Stimulated activated CD8-positive, alpha-beta memory T cell treated with anti-CD3 and anti-CD28 coated beads, Interleukin-12 subunit alpha, Interleukin-12 subunit beta, amount 100 ng/mL, for 4 hours (primary cell): ENCODE measurements at places on chromosomes 12 and 14.

DNA sequence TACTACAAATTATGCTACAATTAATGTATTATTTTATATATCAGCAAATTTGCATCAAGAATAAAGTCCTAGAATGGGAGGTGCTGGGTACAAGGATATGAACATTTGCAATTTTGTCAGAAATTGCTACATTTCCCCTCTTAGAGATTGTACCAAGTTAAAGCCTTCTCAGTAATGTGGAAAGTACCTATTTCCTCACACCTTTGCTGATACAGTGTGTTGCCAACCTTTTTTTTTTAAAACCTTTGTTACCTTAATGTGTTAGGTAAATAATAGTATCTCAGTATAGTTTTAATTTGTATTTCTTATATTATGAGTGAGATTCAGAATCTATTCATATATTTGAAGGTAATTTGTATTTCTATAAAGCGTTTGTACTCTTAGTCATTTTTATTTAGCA is 95.4 kb upstream of the HIF1A start:
- no peak for DNase-seq

GRCh38 chr14:52275372-52275771 is 7.9 kb downstream of the PTGDR start:
- DNase-seq: no peak

DNA sequence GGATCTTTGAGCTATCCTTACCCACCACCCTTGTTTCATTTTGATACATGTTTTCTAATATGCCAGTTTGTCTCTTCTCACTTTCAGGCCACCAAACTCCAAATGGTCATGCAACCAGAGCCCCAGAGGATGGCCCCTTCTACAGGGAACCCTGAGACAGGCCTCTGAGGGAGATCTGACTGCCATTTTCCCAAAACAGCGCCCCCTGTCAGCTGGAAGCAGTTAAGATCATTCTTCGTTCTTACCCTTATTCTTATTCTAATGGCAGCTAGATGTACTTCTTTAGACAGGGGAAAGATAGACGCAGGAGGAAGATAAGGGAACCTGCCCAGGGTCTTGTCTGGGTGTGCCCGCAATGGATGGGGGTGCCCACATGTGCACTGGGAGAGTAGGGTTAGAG is 38.4 kb downstream of the C12orf56 start:
- DNase-seq: no peak

GRCh38 chr14:37595809-37596621 is 586 bp downstream of the TTC6 start:
- peak; percentile 19 for DNase-seq

GRCh38 chr14:33249233-33249820 is 310.6 kb downstream of the NPAS3 start:
- DNase-seq: no peak

DNA sequence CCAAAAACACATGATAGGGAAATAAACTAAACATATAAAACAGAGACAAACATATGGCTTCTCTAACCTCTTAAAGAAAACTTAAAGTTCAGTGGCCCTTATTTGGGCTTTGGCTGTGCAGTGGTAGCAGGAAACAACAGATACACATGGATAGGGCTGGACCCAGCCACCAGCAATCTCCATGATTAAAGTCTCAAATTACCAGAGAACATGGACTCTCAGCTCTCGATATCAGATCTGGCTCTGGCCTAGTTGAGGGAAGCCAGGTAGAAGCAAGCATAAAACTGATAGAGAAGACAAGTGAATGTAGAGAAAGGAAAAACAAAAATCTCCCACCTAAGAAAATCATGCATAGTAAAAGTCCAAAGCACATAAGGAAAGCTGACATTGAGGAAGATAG is 164.8 kb downstream of the ITPR2 start:
- DNase-seq: no peak
